ENCODE measurements at places on chromosomes 13 and 19. TPM values are rescaled to one million over a fixed set of nuclear protein-coding genes. Genes with fewer than 3 reads are reported as not detected.

C3 gene
- total RNA-seq = 473 TPM

BORCS8 gene
- 41.0 TPM for total RNA-seq

GTF2F1 gene
- 63.1 TPM for total RNA-seq

DNA sequence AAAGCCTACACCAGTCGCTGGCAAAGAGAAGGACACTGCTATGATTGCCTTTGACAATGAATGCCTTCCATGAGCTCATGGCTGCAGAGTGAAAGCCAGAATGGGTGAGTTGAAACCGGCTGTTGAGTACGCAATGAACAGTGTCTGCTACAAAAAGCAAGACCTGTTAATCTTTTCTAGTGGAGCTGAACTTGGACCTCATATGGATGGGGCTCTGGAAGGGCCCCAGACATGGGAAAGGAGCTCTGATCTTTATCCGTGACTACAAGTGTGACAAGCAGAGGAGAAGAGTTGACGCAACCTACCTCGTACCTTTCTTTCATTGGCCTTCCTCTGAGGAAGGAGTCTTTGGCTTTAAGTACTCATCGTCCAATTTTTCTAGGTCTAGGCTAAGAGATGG lies 67.1 kb upstream of the TSC22D1 start:
- no peak for DNase-seq

DNA sequence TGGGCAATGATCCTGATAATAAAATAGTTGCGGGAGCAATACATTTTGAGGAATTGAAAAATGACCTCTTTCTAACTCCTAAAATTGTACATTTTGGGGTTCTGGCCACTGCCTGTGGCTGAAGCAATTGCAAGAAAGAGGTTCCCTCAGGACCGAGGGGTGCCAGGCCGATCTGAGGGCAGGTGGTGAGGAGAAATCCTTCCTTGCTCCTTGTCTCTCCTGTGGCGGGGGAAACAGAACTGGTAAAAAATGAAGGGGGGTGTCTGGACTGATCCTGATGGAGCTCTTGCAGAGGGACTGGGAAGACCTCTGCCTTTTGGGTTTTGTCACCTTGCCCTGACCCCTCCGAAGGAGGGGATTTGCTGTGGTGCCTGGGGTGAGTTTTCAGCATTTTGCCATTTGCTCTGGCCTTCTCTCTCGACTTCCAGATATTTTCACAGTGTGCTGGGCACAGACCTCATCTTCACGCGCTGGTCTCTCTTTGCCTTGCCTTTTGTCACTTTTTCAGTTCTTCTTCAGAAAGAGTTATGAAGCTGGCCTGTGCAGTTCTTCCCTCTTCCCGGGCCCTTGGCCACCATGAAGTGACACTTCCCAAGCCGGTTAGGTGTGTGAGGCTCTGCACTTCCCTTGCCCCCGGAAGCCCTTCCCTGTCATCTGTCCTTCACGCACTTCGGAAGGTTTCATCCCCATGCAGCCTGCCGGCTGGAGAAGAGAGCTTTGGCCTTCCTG lies 22.2 kb downstream of the NFIX start:
- no peak for DNase-seq

DNA sequence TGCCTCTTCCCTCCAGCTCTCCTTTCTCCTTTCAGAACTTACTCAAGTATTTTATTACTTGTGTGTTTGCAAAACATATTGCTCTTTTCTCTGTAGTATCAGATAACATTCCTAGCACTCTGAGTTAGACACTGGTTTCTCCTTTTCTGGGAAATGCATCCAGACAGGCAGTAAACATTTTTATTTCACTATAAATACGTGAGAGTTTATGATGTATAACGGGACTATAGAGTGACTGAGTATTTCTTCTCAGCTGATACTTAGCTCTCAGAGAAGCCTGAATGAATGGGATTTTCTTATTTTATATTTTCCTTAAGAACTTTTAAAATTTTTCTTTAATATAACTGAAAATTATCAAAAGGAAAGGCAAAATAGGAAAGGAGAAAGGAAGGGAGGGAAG lies 211.2 kb upstream of the EDNRB start:
- no peak for DNase-seq

DNA sequence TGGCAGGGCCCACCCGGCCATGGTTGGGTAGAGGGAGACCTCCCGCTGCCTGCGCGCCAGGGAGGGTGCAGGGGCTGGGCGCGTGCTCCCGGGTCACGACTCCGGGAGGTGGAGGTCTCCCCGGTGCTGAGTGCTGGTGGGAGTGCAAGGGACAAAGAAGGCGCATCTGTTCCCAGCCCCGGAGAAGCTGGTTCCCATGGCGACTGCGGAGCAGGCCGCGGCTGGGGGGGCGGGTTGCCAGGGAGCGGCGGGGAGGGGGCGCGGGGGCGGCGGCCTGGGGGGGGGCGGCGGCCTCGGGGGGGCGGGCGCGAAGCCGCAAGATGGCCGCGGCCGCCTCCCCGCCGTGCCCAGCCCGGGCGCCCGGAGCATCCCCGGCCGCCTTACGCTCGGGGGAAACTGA lies 1.2 kb downstream of the CBARP start:
- DNase-seq = no peak
